ENCODE measurements at places on chromosomes 6 and 20. TPM values are rescaled to one million over a fixed set of nuclear protein-coding genes. Genes with fewer than 3 reads are reported as not detected.

DNA sequence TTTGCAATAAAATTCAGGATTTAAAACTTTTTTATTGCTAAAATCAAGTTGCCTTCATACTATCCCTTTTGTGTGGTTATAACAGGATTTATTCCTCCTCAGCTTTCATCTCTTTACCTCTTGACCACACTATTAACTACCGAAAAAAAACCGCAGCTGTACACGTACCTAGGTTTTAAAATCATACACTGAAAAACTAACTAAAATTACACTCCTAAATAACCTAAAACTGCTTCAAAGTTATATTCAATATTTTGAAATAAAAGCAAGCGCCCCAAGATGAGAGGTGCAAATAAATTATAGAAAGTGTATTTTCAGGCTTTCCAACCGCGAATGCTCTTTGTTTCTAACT is 1.4 kb downstream of the MPC1 start:
- DNase-seq, result no peak

GRCh38 chr6:144478483-144478882 is 193.3 kb downstream of the UTRN start:
- DNase-seq, result no peak

DNA sequence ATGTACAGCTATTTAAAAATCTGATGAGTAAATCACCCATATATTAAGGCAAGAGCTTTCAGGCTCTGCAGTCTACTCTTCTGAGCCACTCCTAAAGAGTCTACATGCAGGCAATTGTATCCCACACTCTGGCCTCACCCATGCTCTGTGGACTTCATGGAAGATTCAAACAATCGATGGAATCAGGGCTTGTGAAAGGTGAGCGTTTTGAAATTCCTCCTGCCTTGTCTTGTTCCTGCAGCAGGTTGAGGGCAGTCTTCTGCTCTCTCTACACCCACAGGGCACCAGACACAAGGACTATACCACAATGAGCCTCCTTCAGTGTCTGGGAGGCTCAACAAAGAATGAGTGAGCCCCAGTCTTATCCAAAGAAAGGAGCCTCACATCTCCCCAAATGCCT is 51.1 kb downstream of the TBC1D7 start:
- no peak for DNase-seq

- no peak for DNase-seq
Observed at GRCh38 chr6:143058987-143059386, 1.7 kb upstream of the AIG1 start.

DNA sequence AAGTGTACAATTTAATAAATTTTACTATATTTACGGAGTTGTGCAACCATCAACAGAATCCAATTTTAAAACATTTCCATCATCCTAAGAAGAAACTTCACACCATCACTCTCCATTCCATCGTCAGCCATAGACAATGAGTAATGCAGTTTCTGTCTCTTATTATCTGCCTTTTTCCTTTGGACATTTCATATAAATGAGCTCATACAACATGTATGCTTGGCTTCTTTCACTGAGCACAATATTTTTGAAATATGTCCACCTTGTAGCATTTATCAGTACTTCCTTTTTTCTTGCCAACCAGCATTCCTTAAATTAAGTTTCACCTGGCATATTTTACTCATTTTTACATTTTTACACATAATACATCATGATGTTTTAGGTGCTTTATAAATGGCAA is 22.7 kb upstream of the HIVEP1 start:
- no peak for DNase-seq

Gene TSHZ2
- 17.6 TPM for total RNA-seq

Gene PEX6
- total RNA-seq, result 18.3 TPM

Gene LINC00237
- not detected for total RNA-seq

All from sigmoid colon (tissue), 7 donors.